ENCODE measurements at places on chromosomes 2 and 18. TPM values are rescaled to one million over a fixed set of nuclear protein-coding genes. Genes with fewer than 3 reads are reported as not detected.

- H3K4me3 ChIP-seq, result no peak overlapping the region
- DNase-seq, result no peak
- H3K36me3 ChIP-seq, result peaks cover 81% of the 10 kb centered on the region
Observed at GRCh38 chr2:68792751-68793150, 58.1 kb downstream of the ARHGAP25 start.

- no peak overlapping the region for H3K4me3 ChIP-seq
- H3K27me3 ChIP-seq, result no peaks in the 10 kb centered on the region
- no peak for DNase-seq
- peaks cover 7% of the 10 kb centered on the region for H3K36me3 ChIP-seq
- H3K4me1 ChIP-seq, result peaks cover 11% of the 10 kb centered on the region
Observed at GRCh38 chr2:3262437-3263388, 114.9 kb downstream of the EIPR1 start.

GRCh38 chr2:48414196-48414595, 115.8 kb upstream of the STON1 start:
- H3K27ac ChIP-seq, result no peak overlapping the region
- H3K27me3 ChIP-seq, result no peaks in the 10 kb centered on the region
- H3K4me1 ChIP-seq, result peaks cover 28% of the 10 kb centered on the region
- no peaks in the 10 kb centered on the region for H3K36me3 ChIP-seq
- no peak overlapping the region for H3K4me3 ChIP-seq

- no peaks in the 10 kb centered on the region for H3K4me1 ChIP-seq
- no peak overlapping the region for H3K27ac ChIP-seq
- peak; percentile 42 for DNase-seq
- H3K27me3 ChIP-seq, result peaks cover 2% of the 10 kb centered on the region
- no peak overlapping the region for H3K4me3 ChIP-seq
Observed at GRCh38 chr18:5073026-5073944, 123.8 kb downstream of the AKAIN1 start.

GRCh38 chr18:51212606-51213005, 15.1 kb upstream of the MEX3C start:
- H3K4me3 ChIP-seq, result no peak overlapping the region
- no peaks in the 10 kb centered on the region for H3K36me3 ChIP-seq
- DNase-seq, result no peak
- peak overlapping the region; percentile 24 for H3K27ac ChIP-seq
- no peaks in the 10 kb centered on the region for H3K27me3 ChIP-seq

DNA sequence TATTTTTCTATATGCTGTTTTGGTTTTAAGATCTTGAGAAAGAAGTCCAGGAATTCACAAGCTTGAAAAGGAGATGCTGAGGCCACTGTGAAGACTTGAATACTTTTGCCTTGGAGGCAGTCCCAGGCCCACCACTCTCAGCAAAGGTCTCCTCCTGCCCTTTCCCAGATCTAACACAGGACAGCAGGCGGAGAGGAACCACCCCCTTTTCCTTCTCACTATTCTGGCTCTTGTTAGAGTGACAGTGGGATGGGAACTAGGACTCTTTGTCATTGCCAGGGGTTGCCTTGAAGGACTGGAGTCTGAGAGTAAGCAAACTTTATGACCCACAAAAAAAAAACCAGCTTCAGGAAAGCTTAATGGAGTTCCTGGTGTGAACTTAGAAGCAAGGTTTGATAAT, 54.7 kb downstream of the E2F6 start:
- no peaks in the 10 kb centered on the region for H3K4me1 ChIP-seq
- no peak overlapping the region for H3K27ac ChIP-seq
- H3K36me3 ChIP-seq, result no peaks in the 10 kb centered on the region
- no peak for DNase-seq
- no peak overlapping the region for H3K4me3 ChIP-seq

GRCh38 chr2:144459937-144460336, 60.0 kb downstream of the ZEB2 start:
- H3K27me3 ChIP-seq, result peaks cover 1% of the 10 kb centered on the region
- H3K4me1 ChIP-seq, result peaks cover 36% of the 10 kb centered on the region
- peak; percentile 56 for DNase-seq

DNA sequence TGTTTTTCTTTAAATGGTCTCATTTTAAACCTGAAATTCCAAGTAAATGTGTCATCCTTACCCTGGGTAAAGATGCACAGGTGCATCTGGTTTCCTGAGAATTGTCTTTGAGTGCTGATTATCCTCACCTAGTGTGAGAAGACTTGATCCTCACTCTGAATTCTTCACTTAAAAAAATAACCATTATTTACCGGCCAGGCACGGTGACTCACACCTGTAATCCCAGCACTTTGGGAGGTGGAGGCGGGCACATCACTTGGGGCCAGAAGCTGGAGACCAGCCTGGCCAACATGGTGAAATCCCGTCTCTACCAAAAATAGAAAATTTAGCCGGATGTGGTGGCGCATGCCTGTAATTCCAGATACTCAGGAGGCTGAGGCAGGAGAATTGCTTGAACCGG, 9.9 kb upstream of the WNT6 start:
- H3K27ac ChIP-seq, result no peak overlapping the region
- no peaks in the 10 kb centered on the region for H3K36me3 ChIP-seq
- no peaks in the 10 kb centered on the region for H3K4me1 ChIP-seq
- H3K27me3 ChIP-seq, result peaks cover 31% of the 10 kb centered on the region
- DNase-seq, result no peak

DNA sequence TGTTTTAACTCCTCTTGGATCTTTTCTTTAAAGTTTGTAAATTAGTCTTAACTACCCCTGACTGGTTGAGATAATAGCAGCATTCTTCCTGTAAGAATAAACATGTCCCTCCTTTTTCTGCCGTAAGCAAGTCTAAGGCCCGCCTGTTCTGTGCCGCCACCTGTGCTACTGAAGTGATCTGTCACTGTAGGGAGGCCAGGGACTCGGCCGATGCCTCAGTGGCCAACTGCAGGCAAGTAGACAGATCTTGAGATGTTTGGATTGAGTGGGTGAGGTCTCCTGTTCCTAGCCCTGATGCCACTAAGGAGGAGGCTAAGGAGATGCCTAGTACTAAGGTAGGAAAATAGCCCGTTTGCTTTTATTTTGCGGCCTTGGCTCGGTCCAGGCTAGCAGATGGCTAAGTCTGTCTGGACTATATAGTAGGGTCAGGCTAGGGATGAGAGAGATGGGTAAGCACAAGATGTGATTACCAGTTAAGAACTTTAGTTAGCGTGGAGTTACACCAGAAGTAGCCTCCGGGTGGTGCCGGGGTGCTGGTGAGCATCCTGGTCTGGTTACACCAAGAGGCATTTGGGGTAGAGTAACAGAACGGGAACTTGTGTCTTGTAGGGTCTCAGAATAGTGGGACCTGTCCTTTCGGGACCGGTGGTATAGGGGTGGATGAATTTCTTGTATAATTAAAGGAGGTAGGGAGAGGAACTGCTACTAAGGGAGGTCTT, 584.2 kb downstream of the SUCLG1 start:
- H3K4me1 ChIP-seq, result no peaks in the 10 kb centered on the region
- H3K27ac ChIP-seq, result no peak overlapping the region
- H3K4me3 ChIP-seq, result no peak overlapping the region
- DNase-seq, result no peak
- H3K36me3 ChIP-seq, result no peaks in the 10 kb centered on the region

DNA sequence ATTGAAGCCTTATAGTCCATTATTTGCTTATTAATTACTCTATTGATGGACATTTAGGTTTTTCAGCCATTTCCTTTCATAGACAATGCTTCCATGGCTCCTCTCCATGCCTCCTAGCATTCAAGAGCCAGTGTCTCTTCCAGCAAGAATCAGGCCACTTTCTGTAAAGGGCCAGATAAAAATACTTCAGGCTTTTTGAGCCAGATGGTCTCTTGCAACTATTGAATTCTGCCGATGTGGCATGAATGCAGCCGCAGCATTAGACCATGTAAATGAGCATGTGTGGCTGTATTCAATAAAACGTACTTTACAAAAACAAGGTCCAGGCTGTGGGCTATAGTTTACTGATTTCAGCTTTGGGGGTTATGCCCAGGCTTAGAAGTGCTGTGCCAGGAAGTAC, 38.5 kb downstream of the TRAF3IP1 start:
- no peak overlapping the region for H3K27ac ChIP-seq
- H3K36me3 ChIP-seq, result no peaks in the 10 kb centered on the region
- H3K4me3 ChIP-seq, result no peak overlapping the region
- no peaks in the 10 kb centered on the region for H3K27me3 ChIP-seq

DNA sequence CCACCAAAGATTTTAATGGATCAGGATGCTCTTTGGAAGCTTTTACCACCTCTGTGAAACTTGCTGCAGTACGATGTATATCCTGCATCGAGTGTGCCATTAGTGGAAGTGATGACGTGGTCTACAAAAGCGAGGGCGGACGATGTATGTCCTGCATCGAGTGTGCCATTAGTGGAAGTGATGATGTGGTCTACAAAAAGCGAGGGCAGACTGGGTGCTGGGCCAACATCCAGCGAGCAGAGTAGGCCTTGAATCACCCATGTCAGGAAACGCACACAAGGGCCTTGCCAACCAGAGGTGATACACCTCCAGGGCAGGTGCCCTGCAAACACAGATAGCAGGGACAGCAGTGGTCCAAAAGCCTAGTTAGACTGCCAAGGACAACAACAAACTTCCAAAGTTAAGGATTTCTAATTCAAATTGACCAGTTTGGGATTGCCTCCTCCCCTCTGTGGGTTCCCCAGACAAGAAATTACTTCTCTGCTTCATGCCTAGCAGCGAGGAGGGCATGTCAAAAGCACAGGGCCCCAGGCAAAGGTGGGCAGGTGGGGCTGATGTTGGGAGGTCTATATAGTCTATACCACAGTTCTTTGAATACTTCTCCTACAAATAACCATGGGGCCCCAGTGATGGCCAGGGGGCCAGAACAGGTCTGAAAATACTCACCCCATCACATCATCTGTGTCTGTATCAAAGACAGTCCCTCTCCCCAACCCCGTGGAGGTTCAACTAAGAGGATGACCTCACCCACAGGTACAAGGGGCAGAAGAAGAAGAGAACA, 70.2 kb downstream of the ADD2 start:
- peaks cover 2% of the 10 kb centered on the region for H3K27me3 ChIP-seq
- no peak for DNase-seq
- H3K36me3 ChIP-seq, result no peaks in the 10 kb centered on the region
- no peak overlapping the region for H3K27ac ChIP-seq
- no peaks in the 10 kb centered on the region for H3K4me1 ChIP-seq

DNA sequence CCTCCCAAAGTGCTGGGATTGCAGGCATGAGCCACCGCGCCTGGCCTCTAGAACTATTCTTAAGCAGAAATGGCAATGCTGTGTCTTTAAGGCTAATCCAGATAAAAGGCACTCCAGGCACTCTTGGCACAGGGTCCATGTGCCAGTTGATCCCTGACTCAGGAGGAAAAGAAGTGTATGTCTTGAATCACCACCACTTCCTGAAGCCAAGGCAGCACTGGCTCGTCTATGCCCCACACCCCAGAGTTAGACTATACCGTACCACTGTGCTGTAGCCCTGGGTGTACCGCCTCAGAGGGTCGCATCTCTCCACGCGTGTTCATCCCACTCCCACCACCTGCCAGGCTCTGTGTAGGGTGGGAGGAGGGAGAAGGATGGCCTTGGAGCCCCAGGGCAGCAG, 9.0 kb downstream of the TNFRSF11A start:
- DNase-seq, result no peak
- no peaks in the 10 kb centered on the region for H3K36me3 ChIP-seq
- no peak overlapping the region for H3K4me3 ChIP-seq
- H3K4me1 ChIP-seq, result peaks cover 24% of the 10 kb centered on the region

- H3K4me3 ChIP-seq, result no peak overlapping the region
- no peaks in the 10 kb centered on the region for H3K27me3 ChIP-seq
- no peaks in the 10 kb centered on the region for H3K36me3 ChIP-seq
- no peaks in the 10 kb centered on the region for H3K4me1 ChIP-seq
- no peak overlapping the region for H3K27ac ChIP-seq
Observed at GRCh38 chr2:188609321-188610049, 317.8 kb downstream of the GULP1 start.

DNA sequence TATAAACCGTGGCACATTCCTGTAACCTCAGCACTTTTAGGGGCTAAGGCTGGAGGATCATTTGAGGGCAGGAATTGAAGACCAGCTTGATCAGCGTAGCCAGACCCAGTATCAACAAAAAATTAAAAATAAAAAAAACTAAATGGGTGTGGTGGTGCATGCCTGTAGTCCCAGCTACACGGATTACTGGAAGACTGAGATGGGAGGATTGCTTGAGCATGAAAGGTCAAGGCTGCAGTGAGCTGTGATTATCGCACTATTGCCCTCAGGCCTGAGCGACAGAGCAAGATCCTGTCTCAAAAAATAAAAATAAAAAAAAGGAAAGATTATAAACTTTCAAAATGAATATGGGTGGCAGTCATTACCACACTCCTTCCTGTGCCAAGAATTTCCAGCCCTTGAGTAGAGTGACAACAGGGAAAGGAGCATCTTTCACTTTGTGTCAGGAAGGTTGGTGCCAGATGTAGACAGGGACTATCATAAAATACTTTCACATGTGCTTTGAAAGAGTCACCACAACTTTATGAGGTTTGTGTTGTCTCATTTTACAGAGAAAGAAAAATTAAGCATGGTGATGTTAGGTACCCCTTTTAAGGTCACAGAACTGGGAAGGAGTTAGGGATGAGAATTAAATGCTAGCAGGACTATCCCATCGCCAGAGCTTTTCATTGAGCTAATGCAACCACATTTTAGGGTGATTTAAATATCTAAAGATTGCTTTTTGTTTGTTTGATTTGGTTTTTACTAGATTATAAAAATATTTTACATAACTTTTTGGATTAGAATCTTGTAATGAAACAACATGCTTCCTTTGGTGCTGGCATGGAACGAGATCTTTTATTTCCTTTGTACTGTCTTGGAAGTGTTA, 1617.4 kb upstream of the ACVR2A start:
- no peak overlapping the region for H3K27ac ChIP-seq
- no peaks in the 10 kb centered on the region for H3K27me3 ChIP-seq
- DNase-seq, result no peak
- no peak overlapping the region for H3K4me3 ChIP-seq
- H3K36me3 ChIP-seq, result no peaks in the 10 kb centered on the region

DNA sequence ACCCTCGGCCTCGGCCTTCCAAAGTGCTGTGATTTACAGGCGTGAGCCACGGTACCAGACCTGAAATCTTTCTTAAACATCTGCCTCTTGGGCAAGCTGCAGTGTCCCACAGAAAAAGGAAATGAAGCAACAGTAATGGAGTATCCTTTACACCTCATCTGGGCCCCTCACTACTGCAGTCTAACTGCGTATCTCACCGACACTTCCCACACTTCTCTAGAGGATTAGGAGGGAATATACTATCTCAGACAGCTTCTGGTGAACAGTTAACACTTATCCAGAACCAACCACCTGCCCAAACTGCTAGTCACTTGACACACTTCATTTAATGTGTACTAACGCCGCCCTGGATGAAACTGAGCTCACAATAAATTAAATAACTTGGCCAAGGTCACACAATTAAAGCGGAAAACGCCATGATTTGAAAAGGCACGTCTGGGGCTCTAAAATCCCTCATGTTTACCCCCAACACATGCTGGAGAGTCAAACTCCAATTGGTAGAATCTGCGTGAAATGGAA, 993 bp downstream of the COX7A2L start:
- H3K36me3 ChIP-seq, result peaks cover 14% of the 10 kb centered on the region
- H3K27me3 ChIP-seq, result no peaks in the 10 kb centered on the region
- peak overlapping the region; percentile 99 for H3K27ac ChIP-seq
- DNase-seq, result peak; percentile 40

GRCh38 chr2:113685471-113685870, 58.4 kb downstream of the RABL2A start:
- no peak for DNase-seq
- no peaks in the 10 kb centered on the region for H3K36me3 ChIP-seq
- H3K27ac ChIP-seq, result no peak overlapping the region
- peaks cover under 1% of the 10 kb centered on the region for H3K4me1 ChIP-seq
- no peaks in the 10 kb centered on the region for H3K27me3 ChIP-seq
- no peak overlapping the region for H3K4me3 ChIP-seq

The CD8B gene
- 319 TPM for total RNA-seq

The MYCN gene
- total RNA-seq, result 0.16 TPM

The SLC4A5 gene
- 1.8 TPM for total RNA-seq

The PLGLB2 gene
- 0.32 TPM for total RNA-seq
